ENCODE measurements at places on chromosomes 7 and 10.
A peak's percentile ranks its signal among the peaks of the same experiment; 100 is the strongest.

GRCh38 chr10:26860102-26860442 is 686 bp downstream of the ABI1 start:
- peak; percentile 32 for DNase-seq

DNA sequence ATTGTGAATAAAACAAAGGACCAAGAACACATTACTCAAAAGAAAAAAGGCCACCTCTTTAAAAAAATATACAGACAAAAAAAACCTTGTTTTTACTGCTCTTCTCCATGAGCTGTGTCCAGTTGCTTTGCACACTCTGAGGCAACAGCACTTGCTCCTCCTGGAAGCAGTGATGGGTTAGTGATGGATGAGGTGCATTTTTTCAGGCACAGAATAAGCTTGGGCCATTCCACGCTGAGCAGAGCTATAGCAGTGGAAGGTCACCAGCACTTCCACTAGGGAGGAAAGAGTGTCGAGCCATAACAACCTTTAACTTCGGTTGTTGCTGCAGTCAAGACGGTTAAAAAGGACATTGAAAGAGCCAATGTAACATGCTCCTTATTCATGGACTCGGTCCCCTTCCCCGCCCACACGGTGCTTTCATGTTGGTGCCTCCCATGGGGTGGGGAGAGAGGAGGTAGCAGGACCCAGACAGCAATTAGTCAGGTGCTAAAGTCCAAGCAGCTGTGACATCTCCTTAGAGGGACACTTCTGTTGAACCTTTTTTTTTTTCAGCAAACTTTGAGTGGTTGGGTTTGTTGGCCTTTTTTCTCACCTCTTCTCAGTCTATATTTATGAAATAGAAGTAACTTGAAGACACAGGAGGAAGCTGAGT is 136.5 kb upstream of the ADARB2 start:
- DNase-seq: no peak

- no peak for DNase-seq
These were observed 105.3 kb downstream of the PPP1R3A start for GRCh38 chr7:113813471-113813870.

DNA sequence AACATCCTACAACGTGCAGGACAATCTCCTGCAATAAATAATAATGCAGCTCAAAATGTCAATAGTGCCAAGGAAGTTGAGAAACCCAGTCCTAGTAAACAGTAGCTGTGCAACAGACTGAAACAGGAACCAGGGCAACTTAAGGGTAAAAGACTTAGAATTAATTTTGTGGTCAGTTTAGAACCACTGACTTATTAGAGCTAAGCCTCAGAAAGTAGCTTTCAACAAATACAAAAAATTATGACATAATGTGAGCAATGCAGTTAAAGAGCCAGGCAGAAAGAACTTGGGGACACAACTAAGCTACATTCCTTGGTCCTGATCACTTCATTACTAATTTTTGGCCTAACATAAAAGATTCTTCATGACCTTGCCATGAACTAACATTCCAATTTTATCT is 195.4 kb downstream of the MACC1 start:
- no peak for DNase-seq

DNA sequence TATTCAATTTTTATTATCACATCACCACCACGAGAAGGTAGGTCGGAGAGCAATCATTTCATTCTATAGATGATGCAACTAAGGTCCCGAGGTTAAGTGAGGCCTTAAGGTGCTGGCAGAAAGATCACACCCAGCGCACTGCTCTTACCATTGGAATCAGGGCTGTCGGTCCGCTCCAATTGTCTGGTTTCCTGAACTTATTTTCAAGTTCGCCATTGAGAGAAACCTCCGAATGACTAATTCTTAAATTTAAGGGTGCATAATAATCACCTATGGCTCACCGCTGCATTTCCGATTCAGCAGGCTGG is 625 bp upstream of the GSTO2 start:
- DNase-seq: no peak

GRCh38 chr7:157543791-157544190 is 207.0 kb downstream of the DNAJB6 start:
- DNase-seq: no peak

- no peak for DNase-seq
These were observed 84.8 kb upstream of the CCDC6 start for GRCh38 chr10:59991117-59991516.

- no peak for DNase-seq
These were observed 25.5 kb downstream of the TSPAN13 start for GRCh38 chr7:16779051-16779450.

DNA sequence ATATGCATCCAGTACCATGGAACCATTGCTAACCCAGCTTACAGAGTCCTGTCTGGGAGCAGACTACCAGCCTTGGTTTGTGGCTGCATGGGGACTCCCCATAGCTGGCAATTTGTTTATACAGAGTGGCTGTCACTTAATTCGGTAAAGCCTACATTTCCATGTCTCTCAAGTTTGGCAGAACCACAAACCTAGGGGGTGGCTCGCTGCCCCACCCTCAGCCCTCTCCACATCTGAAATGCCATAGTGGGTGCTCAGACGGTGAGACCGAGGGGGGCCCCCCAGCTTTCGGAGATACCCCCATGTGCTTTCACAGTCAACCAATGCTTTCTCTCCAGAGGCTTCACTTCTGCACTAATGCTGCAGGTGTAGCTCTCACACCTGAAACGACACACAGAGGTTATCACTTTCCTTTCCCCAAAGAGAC is 75.5 kb upstream of the KAT6B start:
- DNase-seq: no peak

DNA sequence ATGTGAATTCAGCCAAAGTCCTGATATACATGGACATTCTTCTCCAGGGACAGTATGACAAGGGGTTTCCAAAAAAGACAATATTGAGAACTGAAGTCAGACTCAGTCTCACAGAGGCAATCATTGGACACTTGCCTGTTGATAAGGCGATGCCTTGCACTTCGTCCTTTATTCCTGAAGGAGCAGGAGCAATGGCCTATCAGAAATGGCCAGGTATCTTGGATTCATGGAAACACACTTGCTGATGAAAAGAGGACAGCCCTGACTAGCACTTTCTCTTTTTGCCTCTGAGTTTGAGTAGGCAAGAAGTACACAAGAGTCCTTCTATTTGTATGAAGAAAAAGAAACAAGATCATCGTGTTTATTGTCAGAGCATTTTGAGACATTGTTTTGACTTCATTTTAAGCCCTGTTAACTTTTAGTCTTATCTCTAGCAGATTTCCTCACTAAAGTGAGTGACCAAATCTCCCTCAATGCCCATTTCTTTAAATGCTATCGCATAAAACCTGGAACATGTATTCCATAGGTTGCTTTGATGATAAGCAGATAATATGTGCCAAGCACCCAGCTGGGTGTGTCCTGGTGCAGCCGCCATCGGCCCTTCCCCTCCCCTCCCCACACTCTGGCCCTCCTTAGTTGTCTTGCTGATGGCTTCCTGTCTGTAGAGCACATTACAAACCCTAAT is 26.6 kb downstream of the ST8SIA6 start:
- peak; percentile 40 for DNase-seq

GRCh38 chr7:103524042-103524907 is 78.3 kb upstream of the SLC26A5 start:
- no peak for DNase-seq

DNA sequence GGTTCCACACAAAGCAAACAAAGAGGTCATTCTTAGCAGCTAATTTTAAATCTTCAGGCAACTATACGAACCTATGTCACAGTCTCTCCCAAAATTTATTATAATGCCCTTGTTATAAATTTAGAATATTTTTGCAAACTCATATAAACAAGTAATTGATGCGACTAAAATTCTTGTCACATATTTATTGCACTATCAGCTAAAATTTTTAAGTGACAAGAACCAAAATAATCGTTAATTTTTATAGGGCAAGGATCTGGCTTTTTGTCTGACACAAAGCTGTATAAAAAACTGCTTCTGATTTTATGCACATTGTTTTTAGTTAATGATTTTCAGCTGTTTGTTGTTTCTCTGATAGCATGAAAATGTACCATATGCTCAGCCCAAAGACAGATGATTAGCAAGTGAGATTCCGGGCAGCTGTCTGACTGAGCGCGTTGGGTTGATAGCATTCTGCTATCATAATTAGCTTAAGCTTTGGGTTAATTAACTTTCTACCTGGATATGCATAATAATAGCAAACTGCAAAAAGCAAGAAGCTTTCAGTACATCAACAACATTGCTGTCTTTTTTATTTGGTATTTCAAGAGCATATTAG is 136.0 kb downstream of the MGMT start:
- DNase-seq: no peak

DNA sequence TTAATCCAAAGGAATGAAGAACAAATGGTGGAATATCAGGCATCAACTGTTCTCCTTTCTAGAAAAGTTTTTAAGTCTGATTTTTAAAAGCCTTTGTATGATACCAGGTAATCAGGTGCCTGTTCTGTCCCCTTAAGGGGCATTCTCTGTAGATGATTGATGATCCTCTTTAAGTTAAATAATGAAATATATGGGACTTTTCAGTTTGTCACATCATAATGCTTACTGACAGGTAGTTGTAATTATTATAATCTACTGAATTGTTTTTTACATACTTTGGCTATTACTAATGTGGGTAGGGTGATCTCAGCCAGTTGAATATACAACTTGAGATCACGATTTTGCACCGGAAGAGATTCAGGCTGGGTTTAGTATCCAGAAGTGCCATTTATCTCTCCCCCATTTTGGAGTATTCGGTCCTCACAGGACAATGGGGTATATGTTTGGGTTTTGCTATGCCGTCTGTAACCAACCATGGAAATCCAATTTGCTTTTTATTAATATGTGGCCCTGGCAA is 330.2 kb downstream of the BICC1 start:
- DNase-seq: no peak

DNA sequence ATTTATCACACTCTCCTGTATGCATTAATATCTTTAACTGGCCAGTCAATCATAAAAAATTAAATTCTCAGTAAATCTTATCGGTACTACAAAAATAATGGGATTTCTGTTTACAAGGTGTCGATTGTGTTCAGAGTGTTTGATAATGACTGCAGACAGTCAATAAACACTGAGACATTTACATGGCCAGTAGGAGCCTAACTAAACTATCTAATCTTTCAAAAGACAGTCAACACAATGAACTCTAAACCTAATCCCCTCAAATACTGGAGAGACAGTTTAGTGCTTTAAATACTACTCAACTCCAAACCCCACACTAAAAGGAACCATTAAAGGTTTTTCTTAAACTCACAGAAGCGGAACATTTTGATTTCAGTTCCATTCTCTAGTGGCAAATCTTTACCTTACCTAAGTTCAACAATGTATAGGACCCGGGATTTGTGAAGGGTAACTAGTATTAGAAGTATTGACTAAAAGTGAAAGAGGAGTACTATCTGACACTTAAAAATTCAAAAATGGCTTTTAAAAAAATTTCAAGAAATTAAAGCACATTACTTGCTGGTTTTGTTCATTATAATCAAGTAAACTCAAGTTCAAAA is 37.3 kb upstream of the EXOC6 start:
- DNase-seq: no peak

DNA sequence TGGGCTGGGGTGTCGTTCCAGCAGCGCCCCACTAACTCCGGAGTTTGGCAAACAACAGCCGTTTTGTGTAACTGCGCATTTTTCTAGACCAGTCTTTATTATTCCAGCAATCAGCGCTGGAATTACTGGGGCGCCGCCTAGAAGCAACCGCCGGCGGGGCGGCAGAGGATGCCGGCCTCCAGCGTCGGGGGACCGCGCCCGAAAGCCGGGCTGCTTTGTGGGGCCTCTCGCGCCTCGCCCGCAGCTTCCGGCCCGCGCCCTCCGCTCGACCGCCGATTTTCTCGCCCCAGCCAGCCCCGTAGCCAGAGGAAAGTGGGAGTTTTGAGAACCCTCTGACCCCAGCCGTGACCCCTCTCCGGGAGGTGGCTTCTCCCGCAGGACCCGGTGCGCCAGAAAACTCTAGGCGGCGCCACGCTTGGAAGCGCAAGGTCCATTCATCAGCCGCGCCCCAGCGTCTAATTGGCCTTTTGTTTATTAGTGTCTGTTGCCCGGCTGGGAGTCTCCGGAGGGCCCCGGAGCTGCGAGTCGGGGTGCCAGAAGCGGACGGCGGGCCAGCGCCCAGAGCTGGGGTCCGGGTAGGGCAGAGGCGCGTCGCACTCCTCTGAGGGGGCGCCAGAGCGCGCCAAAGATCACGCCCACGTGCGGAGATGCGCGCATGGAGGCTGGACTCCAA is 10.7 kb downstream of the EMX2 start:
- DNase-seq: no peak

GRCh38 chr7:81500631-81501030 is 269.2 kb downstream of the HGF start:
- DNase-seq: no peak

- no peak for DNase-seq
These were observed 1.1 kb downstream of the NDUFB2 start for GRCh38 chr7:140697447-140698143.

- DNase-seq: no peak
These were observed 2.0 kb upstream of the PLCE1 start for GRCh38 chr10:93991596-93992284.

- no peak for DNase-seq
These were observed 129.9 kb upstream of the LYZL2 start for GRCh38 chr10:30759423-30759822.

GRCh38 chr10:59361663-59362143 is 646 bp downstream of the FAM13C start:
- no peak for DNase-seq

DNA sequence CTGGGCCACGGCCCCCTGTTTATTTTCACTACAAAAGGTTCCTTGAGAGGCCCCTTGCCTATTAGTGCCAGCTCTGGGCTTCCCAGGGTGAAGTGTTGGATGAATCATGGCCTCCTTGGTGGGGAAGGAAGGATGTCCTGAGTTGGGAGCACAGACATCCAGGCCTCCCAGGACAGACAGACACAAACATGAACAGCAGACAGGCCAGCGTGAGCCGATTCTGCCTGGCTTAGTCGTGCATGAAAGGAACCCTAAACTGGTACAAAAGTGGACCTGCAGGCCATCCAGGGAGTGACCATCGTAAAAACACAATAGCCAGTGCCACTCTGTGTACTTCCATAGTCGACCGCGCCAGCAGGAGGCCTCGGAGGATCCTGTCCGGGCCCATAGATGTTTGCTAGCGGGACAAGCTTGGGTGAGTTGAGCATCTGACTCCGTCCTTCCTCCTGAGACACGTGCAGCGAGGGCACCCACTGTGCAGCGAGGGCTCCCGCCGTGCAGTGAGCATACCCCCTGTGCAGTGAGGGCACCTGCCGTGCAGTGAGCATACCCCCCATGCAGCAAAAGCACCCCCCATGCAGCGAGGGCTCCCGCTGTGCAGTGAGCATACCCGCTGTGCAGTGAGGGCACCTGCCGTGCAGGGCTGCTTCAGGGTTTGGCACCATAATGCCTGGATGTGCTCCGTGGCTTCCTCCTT is 51.3 kb upstream of the PRKAR1B start:
- no peak for DNase-seq

GRCh38 chr7:157425137-157425731 is 88.4 kb downstream of the DNAJB6 start:
- no peak for DNase-seq

DNA sequence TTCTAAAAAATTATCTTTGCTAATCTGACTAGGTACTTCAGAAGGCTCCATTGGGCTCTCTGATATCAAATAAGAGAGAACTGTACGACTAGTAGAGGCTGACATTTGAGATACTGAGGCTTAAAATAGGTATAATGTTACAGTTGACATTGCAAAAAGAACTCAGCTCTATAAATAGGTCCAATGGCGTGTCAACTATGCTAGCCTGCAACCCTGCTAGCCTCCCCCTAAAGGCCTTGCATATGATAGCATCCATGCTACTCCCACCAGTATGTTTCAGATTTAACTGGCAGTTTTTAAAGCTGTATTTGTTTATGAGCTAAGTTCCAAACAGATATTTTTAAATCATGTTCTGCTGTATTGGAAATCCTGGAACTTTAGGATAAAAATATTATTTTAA is at the start of gene PPP1R3A:
TSS of gene PPP1R3A (minus strand) at position 64 of the 400 bp plus-strand sequence. CDS start at position 51, 13 bp downstream.
- DNase-seq: no peak
